ENCODE measurements at places on chromosomes 12 and 14.

GRCh38 chr12:30755395-30755762, 628 bp upstream of the CAPRIN2 start:
- no peak for DNase-seq

GRCh38 chr12:4579305-4580102, 17.5 kb downstream of the DYRK4 start:
- no peak for DNase-seq

GRCh38 chr12:130752692-130753230, 36.7 kb upstream of the RIMBP2 start:
- peak; percentile 78 for DNase-seq

DNA sequence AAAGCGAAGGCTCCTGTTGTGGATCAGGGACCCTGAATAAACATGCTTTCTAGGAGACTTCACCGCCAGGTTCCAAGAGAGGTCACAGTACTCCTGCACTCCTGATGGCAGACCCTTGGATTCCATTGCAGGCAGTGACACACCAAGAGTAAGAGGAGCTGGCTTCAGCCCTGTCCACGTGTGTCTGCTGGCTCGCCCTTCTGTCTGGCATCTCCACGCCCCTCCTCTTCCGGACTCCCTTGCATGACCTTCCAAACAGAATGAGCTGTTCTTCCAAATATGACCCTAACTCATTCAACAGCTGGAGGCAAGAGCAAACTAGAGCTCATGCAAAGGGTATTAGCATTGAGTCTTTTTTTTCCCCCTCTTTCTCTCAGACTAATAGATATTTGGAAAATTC, 233.0 kb upstream of the PLEKHG7 start:
- no peak for DNase-seq

- peak; percentile 48 for DNase-seq
These were observed 13.5 kb upstream of the IRF2BPL start for GRCh38 chr14:77041881-77042545.

GRCh38 chr12:92038476-92038875, 107.2 kb downstream of the BTG1 start:
- no peak for DNase-seq

DNA sequence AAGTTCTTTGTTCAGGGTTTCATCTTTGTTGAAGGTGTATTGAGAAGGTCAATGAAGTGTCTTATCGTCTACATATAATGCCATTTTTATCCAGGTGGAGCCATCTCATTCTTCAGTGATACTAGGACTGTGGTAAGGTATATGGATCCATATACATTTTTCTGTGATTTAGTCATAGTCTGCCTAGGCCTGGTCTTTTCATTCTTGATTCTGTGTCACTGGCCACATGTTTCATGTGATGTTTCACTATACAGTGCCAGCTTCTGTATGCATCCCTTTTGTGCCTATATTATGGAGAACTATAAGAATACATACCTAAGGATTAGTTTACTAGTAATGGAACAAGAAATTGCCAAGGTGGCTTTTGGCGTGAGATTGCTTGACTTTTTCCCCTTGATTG, 40.5 kb downstream of the VEZT start:
- DNase-seq, result no peak

DNA sequence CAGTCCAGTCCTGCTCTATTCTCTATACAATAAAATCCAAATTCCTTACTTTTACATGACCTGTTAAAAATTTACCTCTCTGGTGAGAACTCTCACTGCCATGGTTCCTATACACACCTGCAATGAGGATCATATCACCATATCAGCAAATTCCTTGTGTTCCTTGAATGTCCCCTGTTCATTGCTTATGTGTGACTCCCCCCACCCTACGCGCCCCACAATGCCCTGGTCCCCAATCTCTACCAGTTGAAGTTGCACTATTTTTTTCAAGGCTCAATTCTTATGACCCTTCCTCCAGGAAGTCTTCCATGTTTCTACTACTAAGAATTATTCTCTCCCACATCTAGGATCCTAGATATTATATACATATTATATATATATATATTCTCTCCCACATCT, 82.2 kb upstream of the NEDD1 start:
- no peak for DNase-seq

DNA sequence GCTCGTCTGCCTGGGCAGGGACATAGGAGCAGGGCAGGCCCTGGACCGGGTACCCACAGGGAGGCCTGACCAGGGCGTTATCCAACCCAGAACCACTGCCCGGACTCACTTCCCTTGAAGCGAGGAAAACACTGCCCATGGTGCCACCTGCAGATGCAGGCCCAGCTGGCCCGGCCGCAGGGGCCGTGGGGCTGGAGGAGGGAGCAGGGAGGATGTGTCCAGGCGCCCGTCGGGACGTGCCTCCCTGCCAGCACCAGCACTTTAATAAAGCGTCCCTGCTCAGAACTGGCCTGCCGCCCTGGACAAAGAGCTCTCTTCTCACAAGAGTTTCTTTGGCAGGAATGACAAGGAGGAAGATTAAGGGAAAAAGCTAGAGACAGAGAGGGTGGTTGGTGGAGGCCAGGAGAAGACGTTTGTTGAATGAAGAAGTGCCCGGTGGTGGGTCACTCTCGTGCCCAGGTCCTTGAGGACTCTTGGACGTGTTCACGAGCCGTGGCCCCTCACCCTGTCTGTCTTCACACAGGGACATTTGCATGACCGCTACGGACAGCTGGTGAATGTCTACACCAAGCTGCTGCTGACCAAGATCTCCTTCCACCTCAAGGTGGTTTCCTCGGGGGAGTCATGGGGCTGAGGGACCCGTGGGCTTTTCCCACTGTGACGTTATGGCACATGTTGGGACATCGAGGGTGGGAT, 14.2 kb downstream of the HIP1R start:
- no peak for DNase-seq

DNA sequence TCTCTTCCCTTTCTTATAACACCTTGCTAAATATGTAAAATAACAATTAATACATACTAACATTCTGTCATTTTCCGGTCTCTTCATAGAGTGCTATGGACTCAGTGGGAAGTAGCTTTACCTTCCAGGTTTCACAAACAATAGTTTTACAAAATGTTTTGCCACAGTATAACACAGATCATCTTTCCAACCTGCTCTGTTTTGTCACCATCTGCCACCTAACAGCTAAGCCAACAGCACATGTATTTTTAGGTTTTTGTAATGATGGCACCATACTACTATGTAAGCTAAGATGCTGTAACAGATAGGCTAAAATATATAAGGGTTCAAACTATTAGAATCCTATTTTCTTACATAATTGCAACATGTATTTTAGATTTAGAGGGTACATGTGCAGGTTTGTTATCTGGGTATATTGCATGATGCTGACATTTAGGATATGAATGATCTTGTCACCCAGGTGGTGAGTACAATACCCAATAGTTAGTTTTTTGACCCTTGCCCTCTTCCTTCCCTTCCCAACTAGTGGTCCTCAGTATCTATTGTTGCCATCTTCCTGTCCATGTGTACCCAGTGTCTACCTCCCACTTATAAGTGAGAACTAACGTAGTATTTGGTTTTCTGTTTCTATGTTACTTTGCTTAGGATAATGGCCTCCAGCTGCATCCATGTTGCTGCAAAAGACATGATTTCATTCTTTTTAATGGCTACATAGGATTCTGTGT, 8.7 kb downstream of the RHOJ start:
- no peak for DNase-seq

- no peak for DNase-seq
These were observed 143.7 kb downstream of the AACS start for GRCh38 chr12:125208942-125209341.

DNA sequence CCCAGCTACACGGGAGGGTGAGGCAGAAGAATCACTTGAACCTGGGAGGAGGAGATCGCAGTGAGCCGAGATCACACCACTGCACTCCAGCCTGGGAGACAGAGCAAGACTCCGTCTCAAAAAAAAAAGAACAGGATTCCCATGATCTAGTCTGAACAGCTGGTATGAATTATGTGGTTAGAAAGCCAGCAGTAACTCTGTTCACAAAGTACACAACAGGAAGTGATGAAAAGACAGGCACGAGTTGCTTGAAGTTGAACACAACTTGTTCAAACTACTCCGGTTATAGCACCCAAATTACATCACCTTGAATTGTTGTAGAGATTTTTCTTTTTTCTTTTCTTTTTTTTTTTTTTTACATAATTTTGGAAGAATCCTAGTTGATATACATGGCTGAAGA, 238.8 kb upstream of the RGS6 start:
- no peak for DNase-seq

GRCh38 chr12:116381240-116381743, 103.8 kb upstream of the MED13L start:
- no peak for DNase-seq

DNA sequence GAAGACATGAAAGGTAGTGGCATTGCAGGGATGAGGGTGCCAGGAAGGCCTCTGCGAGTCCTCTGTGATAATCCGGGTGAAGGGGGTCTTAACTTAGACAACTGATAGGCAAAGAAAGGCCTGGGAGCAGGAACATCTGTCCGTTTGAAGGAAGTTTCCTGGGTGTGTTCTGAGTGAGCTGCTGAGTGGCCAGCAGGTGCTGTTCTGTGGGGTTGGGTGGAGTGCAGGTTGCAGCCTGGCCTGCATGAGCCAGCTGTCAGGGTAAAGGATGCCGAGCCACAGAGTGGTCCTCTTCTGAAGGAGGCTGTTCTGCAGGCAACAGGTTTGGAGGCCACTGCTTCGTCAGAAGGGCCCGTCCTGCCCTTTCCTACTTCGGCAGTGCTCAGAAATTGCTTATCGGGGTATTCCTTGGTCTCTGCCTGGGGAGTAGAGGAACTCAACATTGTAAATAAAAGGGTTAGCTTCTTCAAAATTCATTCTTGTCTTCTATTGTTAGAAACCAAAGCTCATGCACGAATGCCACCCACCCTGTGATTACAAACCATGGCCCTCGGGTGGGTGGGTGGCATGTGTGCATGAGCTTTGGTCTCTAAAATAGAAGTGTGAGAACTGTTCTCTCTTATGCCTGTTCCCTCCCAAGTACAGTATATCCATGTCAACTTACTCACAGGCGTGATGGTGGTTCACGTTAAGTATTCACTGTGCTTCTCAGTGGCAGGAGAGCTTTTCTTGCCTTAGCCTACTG, 118.9 kb downstream of the CHST11 start:
- DNase-seq, result no peak

DNA sequence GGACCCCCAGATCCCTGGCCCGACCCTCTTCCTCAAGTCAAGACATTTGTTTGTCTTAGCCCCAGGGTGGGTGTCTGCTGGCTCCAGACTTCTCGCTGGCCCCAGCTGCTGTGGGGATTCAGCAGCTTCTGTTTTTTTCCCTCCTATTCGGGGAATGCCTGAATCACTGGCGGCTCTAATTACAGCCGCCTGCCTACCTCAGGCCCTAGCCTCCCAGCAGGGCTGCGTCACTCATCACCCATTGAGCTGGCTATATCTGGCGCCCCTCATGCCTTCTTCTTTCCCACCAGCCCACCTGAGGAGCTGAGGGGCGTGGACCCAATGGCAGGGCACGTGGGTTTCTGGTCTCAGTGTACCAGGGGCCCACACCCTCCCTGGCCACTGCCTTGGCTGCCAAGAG, 10.1 kb downstream of the KRT80 start:
- peak; percentile 55 for DNase-seq

DNA sequence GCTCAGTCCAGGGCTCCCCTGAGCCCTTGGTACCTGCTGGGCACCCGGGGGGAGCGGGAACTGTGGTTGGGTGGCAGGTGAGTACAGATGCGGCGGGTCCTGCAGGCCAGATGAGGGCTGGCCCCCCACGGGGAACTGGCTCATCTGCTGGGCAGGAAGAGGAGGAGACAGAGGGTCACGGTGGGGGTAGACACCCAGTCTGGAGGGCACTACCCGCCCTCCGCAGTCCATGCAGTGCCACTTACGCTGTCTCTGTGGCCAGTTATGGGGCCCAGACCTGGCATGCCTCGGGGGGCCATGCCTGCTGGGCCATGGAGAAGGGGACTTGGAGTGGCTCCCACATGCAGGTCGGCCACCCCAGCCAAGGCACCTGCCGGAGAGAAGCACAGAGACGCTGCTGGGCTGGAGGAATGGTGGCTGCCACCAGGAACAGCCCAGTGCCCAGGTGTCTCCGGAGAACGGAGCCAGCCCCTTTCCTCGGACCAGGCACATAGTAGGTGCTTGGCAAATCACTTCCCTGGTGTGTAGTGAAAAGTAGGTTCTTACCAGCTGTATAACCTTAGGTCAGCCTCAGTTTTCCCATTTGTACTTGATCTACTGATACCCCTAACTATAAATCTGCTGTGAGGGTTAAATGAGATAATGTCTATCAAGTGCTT, 21.1 kb downstream of the FOXN4 start:
- DNase-seq, result no peak

DNA sequence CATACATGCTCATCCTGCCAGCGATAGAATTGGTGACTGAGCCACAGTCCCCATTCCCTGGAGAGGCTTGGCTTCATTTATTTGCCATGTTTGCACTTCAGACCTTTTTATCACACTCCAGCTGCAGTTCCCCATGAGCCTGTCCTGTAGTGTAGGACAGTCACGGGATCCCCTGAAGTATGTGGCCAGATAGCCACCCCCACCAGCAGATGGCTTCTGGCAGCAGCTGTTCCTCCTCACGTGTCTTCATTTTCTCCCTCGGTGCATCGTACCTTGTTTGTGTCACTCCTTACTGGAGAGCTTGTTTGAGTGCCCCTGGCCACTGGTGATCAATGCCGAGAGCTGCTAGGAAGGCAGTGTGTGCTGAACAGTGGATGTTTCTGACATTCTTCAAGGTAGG, 40.2 kb downstream of the UBE3B start:
- peak; percentile 36 for DNase-seq

GRCh38 chr14:105776924-105777323, 250.5 kb downstream of the TMEM121 start:
- DNase-seq, result no peak

- DNase-seq, result peak; percentile 70
These were observed 76.1 kb downstream of the STON2 start for GRCh38 chr14:81324011-81324410.

DNA sequence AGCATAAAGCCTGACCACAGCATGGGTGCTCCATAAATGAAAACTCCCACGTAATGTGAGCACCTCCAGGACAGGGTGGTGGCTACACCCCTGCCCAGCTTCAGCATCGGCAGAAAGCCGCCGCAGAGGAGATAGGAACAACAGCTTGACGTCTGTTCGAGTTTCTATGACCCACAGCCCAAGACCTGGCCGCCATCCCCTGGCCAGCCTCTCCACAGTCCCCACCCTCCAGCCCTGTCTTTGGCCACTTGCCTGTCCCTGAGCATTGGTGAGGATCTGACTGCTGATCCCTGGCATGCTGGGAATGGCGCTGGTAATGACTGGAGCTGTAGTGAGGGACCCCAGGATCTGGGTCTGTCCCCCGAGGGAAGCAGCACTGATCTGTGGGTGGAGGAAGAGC, 21.3 kb downstream of the POU6F1 start:
- DNase-seq, result no peak

GRCh38 chr12:70005864-70006618, 181.0 kb downstream of the MYRFL start:
- DNase-seq, result no peak

GRCh38 chr12:69149270-69149669, 90.1 kb upstream of the CPSF6 start:
- no peak for DNase-seq

GRCh38 chr14:61690982-61691381, 4.3 kb upstream of the HIF1A start:
- no peak for DNase-seq

DNA sequence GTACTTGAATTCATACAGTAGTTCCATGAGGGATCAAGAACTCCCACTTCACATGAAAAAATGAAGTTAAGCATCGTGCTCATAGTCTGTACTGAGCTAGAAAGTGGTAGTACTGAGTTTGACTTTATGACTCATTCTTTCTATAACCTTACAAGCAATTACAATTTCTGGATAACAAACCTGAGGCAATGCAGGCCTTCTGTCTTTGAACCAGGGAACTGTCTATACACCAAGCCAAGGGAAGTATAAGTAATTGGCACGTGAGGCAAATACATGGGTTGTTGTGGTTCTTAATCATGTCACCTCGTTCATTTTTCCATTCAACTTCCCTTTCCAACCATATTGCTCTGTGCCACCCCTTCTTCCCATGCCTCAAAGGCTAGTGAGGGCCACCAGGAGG, 16.8 kb downstream of the GNS start:
- no peak for DNase-seq
